ENCODE measurements at places on chromosomes 5 and 9.

DNA sequence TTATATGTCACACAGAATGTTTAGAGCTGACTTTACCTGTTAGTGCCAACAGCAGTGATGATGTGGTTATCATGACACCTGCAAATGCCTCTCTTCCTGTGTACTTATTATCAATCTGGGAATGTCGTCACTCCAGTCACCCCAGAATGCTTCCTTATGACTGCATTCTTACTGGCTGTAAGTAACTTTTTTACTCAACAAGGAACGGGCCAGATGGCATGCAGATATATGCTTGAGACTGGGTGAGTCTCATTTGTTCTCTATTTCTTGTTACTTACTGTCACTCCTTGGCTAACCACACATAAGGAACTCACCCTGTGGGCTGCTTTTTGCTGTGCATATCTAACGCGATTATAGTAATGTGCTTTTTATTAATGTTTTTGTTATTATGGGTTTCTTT is 385.5 kb upstream of the MEF2C start:
- no peaks in the 10 kb centered on the region for H3K4me1 ChIP-seq
- no peaks in the 10 kb centered on the region for H3K36me3 ChIP-seq
- H3K4me3 ChIP-seq: no peak overlapping the region

- no peak for DNase-seq
- H3K27ac ChIP-seq: peak overlapping the region; percentile 18
- H3K4me1 ChIP-seq: peaks cover 81% of the 10 kb centered on the region
- peaks cover 24% of the 10 kb centered on the region for H3K36me3 ChIP-seq
These were observed 16.5 kb downstream of the RICTOR start for GRCh38 chr5:39057734-39058133.

- H3K36me3 ChIP-seq: peaks cover 88% of the 10 kb centered on the region
- no peak overlapping the region for H3K4me3 ChIP-seq
- H3K27ac ChIP-seq: no peak overlapping the region
- no peak for DNase-seq
- H3K27me3 ChIP-seq: no peaks in the 10 kb centered on the region
- no peaks in the 10 kb centered on the region for H3K4me1 ChIP-seq
These were observed 39.7 kb downstream of the NFX1 start for GRCh38 chr9:33329979-33330378.

GRCh38 chr9:38422555-38423260 is 1.5 kb downstream of the IGFBPL1 start:
- H3K36me3 ChIP-seq: no peaks in the 10 kb centered on the region
- no peak overlapping the region for H3K4me3 ChIP-seq
- peaks cover 60% of the 10 kb centered on the region for H3K27me3 ChIP-seq
- H3K27ac ChIP-seq: no peak overlapping the region
- H3K4me1 ChIP-seq: peaks cover 5% of the 10 kb centered on the region
- no peak for DNase-seq

GRCh38 chr9:18002718-18003438 is 424.0 kb downstream of the SH3GL2 start:
- H3K27me3 ChIP-seq: no peaks in the 10 kb centered on the region
- H3K4me1 ChIP-seq: no peaks in the 10 kb centered on the region
- no peaks in the 10 kb centered on the region for H3K36me3 ChIP-seq
- no peak overlapping the region for H3K27ac ChIP-seq
- no peak for DNase-seq

DNA sequence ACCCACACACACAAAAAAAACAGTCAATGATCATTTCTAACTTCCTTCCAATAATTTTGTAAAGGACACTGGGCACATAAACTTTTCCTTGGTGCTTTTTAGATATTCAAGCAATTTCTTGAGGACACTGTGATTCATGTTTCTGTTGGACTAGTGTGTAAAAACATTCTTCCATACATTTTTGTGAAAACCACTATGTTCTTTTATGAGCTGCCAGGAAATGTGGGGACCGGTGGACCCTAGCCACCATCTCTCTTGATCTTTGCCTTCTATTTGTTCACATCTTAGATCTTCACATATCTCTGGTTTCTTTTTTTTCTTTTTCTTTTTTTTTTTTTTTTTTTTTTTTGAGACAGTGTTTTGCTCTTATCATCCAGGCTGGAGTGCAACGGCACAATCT is 287.4 kb downstream of the GLIS3 start:
- H3K4me3 ChIP-seq: no peak overlapping the region
- no peak for DNase-seq
- H3K4me1 ChIP-seq: no peaks in the 10 kb centered on the region
- no peak overlapping the region for H3K27ac ChIP-seq

- no peaks in the 10 kb centered on the region for H3K4me1 ChIP-seq
- DNase-seq: no peak
- peaks cover 6% of the 10 kb centered on the region for H3K27me3 ChIP-seq
These were observed 47.1 kb downstream of the SH3RF2 start for GRCh38 chr5:145983446-145983845.

DNA sequence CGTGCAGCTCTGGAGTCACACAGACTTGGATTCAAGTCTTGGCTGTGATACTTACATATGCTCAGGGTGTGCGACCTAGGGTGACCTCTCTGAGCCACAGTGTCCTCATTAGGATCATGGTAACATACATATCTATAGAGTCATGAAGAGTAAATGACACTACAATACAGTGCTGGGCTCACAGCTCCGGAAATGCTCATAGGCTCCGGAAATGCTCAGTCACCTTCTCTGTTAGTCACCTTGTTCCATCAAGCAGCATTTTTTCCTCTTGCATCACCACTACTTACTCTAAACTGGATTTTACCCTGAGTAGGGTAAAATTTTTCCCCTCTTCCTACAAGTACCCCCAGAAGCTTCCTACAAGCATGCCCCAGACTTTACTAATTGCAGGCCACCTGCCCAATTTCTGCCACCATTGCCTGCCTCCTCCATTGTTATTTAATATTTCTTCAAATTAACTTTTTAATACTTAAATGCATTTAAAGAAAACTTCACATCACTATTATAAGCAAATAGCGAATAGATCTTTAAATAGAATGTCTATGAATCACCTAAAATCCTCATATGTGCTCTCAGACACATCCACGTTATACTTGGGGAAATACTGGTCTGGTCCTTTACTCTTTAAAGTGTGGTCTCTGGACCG is 147.6 kb upstream of the SPRY4 start:
- peak overlapping the region; percentile 19 for H3K4me3 ChIP-seq
- H3K4me1 ChIP-seq: peaks cover 30% of the 10 kb centered on the region
- DNase-seq: peak; percentile 50
- H3K27ac ChIP-seq: peak overlapping the region; percentile 90
- H3K36me3 ChIP-seq: no peaks in the 10 kb centered on the region

Measured in activated T-cell treated with anti-CD3 and anti-CD28 coated beads, Interleukin-2, amount 50 U/mL, for 24 hours (primary cell).